Activated naive CD8-positive, alpha-beta T cell treated with anti-CD3 and anti-CD28 coated beads, Interleukin-2, amount 50 U/mL, for 24 hours (primary cell): ENCODE measurements at places on chromosomes 3 and 15.

- no peak for DNase-seq
Measured at GRCh38 chr15:39400821-39401550, 179.9 kb upstream of the THBS1 start.

DNA sequence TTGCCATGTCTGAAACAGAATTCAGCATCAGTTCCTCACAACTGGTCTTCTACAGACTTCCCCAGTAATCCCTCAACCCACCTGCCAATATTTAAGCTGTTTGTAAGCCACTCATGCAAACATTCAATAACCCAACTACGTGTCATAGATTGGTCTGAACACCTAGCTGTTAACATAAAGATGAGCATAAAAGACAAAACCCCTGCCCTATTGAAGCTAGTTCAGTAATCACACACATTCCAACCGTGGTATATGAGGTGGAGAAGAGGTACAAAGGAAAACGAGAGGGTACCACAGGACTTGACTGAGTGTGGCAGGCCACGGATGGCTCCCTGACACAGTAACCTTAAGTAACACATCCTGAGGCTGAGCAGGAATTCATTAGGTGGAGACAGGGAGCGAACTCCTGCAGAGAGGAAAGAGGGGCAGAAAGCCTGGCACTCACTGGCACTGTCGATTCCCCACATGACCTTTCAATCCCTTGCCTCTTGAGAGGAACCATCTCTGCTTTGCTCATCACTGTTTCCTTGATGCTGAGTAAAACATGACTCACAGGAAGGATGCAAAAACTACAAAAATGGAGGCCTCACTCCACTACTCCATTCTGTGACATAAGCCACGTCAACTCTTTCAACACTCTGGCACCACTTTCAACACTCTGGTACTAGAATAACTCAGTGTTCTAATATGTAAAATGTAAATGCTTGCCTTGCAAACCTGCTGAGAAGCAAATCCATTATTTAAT is 31.3 kb downstream of the RPN1 start:
- peak; percentile 25 for DNase-seq

DNA sequence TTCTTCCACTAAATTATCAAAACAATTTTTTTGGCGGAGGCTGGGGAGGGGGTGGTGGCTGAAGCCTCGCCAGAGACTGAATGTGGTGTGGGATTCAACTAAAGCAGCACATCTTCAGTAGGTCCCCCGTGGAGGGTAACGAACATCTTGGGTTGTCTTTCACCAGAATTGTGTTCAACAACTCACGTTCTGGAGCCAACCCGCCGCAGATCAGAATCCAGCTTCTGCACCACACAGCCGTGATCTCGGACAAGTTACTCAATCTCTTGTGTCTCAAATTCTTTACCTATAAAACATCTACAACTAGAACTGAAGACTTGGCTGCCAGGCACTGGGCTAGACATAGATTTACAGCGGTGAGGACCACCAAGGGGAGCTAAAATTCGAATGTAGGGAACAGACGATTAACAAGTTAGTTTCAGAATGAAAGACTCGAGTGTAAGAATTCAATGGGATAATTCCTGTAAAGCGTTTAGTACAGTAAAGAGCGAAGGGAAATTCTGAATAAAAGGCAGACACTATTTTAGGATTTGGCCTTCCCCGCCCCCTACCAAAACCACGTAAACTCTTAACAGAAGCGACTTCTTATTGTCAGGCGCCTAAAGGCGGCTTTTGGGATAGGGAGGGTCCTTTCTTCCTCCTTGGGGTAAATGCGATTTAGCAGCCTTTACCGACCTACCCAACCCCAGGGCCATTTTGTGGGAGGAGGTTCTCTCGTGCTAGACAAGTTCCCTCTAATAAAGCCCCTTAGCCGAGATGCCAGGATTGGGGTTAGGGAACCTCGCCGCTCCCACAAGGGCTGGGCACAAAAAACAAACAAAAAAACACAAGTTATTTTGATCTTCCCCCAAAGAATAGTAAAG is 697 bp upstream of the RAB5A start:
- DNase-seq = peak; percentile 12

DNA sequence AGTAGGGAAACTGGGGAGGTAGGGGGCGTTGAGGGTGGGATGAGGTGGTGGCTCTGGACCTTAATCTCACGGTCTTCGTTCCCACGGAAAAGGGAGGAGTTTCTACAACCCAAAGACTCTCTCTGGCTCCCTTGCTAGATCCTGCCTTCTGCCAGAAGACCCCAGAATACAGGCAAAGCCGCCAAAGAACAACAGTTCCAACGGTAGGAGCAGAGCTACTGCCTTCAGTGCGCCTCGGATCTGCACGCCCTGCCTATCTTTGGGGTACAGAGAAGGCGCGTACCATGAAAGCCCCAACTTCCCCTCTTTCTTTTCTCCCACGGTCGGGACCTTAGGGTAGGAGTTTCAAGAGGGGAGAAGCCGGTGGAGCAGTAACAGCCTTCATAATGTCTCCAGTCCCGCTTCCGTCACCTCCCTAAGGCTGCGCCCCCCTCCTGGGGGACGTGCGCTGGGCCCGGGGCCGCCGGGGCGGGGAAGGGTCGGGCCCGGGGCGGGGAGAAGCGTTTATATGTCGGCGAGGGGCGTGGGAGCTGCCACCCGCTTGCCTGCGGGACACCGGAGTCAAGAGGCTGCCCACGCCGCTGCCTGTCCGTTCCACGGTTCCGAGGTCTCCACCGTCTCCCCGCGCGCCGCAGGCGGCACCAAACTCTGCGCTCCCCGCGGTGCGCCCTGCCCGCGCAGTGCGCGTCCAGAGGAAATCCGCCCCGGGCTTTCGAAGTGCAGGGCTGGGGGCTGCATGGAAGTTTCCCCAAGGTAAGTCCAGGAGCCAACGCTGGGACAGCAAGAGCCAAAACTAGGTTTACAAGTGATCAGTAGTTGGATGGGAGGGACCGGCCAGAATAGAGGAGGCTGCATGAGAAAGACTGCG is at the start of gene COL6A6:
TSS of gene COL6A6 (plus strand) at position 533 of the 868 bp plus-strand sequence. CDS start 43,188 bp downstream, outside the sequence.
- DNase-seq = no peak

DNA sequence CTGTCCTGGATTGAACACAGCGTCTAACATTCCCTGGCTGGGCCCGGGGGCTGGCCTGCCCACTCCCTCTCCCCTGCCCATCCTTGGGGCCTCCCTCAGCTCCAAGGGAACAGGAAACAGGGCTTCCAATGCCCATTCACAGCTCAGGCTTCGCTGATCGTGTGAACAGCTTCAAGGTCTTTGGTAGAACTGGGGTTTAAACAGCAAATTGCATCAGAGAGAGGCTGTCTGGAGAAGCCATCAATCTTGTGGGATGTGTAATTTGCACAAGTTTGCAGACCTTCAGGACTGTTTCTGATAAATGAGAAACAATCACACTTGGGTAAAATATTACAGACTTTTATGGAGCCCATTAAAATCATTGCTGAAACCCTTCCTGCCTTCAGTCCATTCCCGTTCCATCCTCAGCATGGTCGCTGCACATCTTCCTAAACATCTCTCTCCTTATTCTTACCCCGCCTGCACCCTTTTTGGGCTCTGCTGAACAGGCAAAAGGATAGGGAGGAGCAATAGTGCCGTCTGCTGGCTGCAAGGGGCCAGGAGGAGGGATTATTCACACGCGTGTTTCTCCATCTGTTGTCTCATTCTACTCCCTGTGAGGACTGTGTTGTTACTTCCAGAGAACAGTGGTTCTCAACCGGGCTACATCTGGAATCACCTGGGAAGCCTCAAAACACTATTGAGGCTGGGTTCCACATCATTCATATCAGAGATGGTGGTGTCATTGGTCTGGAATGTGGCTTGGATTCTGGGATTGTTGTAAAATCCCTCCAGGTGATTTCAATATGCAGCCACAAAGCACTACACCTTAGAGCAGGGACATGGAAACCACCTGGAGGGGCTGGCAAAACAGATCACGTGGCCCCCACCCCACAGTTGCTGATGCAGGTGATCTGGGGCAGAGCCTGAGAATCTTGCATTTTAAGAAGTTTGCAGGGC is 116.3 kb downstream of the CLSTN2 start:
- no peak for DNase-seq

- no peak for DNase-seq
Measured at GRCh38 chr15:44706946-44707636, 4.0 kb downstream of the PATL2 start.

GRCh38 chr15:27165590-27165989 is 194.6 kb downstream of the GABRG3 start:
- DNase-seq = no peak

DNA sequence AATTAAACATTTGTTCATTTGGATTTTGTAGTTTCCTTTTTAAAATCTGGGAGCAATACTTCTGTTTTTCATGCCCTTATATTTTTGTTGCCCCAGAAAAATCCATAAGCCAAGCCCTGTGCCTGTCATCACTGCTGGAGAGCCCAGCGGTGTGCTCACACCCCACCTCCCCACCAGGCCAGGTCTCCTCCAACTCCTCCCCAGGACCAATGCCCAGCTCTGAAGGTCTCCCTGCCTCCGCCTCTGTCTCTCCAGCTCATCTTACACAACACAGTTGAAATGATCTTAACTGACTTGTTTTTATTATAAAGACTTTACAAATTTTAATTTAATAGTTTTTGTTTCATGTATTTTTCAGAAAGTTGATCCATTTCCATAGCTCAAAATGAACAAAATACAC is 66.4 kb downstream of the RHCG start:
- no peak for DNase-seq

DNA sequence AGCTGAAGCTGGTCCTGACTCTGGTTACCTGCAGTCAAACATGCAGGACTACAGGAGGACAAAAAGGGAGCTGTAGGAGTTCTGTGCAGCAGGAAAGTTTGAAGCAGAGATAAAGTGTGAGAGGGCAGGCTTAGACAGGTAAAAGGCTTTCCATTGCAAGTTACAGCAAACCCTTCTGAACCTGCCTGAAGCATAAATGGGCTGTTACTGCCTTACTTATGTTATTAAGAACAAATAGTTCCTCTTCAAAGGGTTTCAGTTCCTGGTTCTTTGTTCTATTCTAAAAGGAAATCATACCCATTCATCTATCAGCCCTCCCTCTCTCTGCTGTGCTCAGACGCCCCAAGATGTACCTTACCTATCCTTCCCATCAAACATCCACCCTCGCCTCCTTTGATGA is 52.4 kb upstream of the CACNA2D3 start:
- no peak for DNase-seq

DNA sequence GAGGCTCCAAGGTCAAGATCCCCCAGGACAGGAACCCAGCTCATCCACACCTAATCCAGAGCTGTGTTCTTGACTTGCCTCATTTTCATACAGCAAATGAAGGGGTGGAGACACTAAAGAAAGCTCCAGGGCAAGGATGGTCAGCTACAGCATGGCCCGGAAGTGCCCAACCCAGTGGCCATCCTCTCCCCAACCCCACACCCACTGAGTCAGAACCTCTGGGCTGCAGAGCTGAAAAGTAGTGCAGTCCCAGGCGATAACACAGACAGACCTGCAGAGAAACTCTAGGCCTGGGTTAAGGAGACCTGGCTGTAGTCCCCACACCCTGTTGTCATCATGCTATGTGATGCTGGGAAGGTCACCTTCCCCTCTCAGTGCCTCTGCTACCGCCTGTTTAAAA is 85.3 kb downstream of the SEMA5B start:
- DNase-seq = no peak

- no peak for DNase-seq
Measured at GRCh38 chr3:193828477-193828876, 235.5 kb downstream of the OPA1 start.

- DNase-seq = no peak
Measured at GRCh38 chr3:109977897-109978296, 640.6 kb upstream of the DPPA4 start.

DNA sequence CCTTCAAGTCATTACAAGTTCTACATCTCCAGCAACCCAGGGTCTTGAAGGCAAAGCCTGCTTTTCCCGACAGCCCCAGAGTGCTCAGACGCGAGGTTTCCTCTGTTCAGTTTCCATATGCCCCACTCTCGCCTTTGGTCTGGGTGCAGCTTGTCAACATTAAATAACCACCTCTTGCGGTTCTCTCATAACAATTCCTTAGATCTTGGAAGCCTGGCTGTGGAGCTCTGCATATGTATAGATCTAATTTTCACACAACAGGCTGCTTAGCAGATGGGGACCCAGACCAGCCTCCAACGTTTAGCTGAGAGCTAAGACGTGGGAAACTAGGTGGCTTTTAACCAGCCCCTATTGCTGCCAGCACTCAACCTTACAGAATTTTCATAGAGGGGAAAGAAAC is 295.5 kb downstream of the RPLP1 start:
- DNase-seq = no peak

DNA sequence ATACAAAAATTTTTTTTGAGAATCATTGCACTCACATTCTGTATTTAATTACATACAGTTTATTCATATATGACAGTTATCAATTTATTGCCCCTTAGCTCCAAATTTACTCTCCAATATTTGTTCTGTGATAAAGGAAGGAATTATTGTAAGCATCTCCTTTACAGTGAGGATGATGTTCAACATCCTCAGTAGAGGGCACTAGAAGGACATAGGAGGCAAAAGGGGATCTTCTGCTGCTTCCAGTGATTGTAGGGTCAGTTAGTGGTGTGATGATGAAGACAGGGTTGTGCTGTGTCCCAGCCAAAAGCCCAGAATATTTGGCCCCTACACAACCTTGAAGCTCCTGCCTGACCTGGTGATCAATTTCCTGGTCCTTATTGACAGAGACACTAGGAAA is 89.9 kb upstream of the DCBLD2 start:
- DNase-seq = no peak

- DNase-seq = no peak
Measured at GRCh38 chr3:128681369-128681829, 30.8 kb upstream of the RPN1 start.

DNA sequence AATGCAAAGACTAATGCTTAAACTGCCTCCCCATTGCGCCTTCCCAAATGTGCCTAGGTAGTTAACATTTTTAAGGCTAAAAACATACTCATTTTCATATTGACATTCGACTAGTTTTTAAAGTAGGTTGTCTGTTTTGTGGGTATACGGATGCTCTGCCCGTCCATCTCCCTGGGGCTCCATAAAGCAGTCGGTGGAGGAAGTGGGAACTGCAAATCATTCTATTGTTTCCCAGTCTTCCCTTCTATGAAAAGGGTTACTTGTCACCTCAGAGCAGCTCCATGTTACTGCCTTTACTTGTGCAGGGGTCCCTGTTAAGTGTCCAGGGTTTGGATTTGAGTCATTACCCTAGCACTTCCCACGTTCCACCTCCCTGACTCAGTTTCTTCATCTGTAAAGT is 10.9 kb downstream of the CHCHD6 start:
- no peak for DNase-seq

DNA sequence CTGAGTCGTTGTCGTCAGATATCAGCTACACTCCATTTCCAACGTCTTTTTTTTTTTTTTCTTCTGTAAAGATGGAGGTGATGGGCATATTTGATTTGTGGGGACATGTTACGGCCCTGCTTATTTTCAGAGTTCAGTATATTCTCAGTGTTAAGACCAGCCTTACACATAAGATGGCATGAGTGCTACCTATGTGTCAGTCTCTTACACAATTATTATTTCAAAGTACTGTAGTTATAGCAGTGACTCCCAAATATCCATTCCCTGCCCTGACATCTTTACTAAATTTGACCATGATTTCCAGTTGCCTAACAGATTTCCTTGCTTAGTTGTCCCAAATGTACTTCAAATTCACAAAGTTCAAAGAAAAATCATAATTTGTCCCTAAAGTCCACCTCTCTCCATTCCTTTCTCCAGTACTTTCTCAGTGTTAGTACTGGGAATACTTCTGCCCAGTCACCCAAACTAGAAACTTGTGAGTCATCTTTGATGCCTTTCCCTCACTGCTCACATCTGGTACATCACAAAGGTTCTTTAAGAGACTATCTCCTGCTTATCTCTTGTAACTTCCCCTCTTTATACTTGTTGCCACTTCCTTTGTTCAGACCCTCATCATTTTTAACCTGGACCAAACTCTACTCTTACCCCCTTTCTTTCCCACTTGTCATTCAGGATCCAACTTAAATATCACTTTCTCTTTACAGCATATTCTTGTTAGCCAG is 67.0 kb downstream of the ZNF609 start:
- DNase-seq = no peak

- no peak for DNase-seq
Measured at GRCh38 chr3:41920406-41920965, 41.4 kb downstream of the ULK4 start.
